ENCODE measurements at places on chromosomes 12 and 14. TPM values are rescaled to one million over a fixed set of nuclear protein-coding genes. Genes with fewer than 3 reads are reported as not detected.

FAM181A gene
- not detected for polyA plus RNA-seq

SEL1L gene
- 5.6 TPM for polyA plus RNA-seq

TAS2R7 gene
- polyA plus RNA-seq = not detected

BCL2L14 gene
- polyA plus RNA-seq = not detected

SNX6 gene
- 45.5 TPM for polyA plus RNA-seq

MSRB3 gene
- 9.4 TPM for polyA plus RNA-seq

APOLD1 gene
- 0.13 TPM for polyA plus RNA-seq

TCTN1 gene
- polyA plus RNA-seq = 18.2 TPM

KLHL28 gene
- 1.4 TPM for polyA plus RNA-seq

TECPR2 gene
- polyA plus RNA-seq = 3.4 TPM

ACTN1 gene
- 426 TPM for polyA plus RNA-seq

TMCC3 gene
- 4.9 TPM for polyA plus RNA-seq

RERGL gene
- not detected for polyA plus RNA-seq

REC8 gene
- polyA plus RNA-seq = 6.5 TPM

GPRC5D gene
- not detected for polyA plus RNA-seq

DPPA3 gene
- not detected for polyA plus RNA-seq

MOK gene
- polyA plus RNA-seq = 20.1 TPM

TMEM63C gene
- 0.50 TPM for polyA plus RNA-seq

TSPAN8 gene
- not detected for polyA plus RNA-seq

PDE3A gene
- polyA plus RNA-seq = not detected

SERPINA12 gene
- polyA plus RNA-seq = not detected

CDC42BPB gene
- 15.9 TPM for polyA plus RNA-seq

FLVCR2 gene
- polyA plus RNA-seq = 0.07 TPM

HOXC12 gene
- polyA plus RNA-seq = 4.8 TPM

CLEC6A gene
- not detected for polyA plus RNA-seq

DNAH10 gene
- polyA plus RNA-seq = 0.06 TPM

GALNT16 gene
- polyA plus RNA-seq = not detected
